Activated T-cell treated with anti-CD3 and anti-CD28 coated beads for 4 hours (primary cell): ENCODE measurements at places on chromosomes 5 and 9.

- no peak for DNase-seq
These were observed 752 bp downstream of the CCNJL start for GRCh38 chr5:160311491-160312133.

DNA sequence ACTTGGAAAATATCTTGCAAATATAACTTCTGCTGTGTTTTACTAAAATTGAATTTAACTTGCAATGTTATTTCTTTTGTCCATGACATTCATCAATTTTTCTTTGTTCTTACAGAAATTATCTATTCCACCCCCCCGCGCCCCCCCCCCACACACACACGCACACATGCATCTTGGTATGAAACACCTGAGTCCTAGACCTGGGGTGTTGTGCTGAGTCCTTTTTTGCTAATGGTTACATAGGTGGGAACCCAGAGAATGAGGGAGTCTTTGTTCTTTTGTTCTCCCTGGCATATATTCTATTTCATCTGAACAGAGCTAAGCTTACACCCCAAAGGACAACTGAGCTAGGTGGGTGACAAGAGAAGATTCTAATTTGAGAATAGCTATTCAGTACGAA lies 308.9 kb downstream of the CWC27 start:
- DNase-seq: no peak

GRCh38 chr5:176181271-176181855 lies 56.9 kb upstream of the SIMC1 start:
- DNase-seq: no peak

DNA sequence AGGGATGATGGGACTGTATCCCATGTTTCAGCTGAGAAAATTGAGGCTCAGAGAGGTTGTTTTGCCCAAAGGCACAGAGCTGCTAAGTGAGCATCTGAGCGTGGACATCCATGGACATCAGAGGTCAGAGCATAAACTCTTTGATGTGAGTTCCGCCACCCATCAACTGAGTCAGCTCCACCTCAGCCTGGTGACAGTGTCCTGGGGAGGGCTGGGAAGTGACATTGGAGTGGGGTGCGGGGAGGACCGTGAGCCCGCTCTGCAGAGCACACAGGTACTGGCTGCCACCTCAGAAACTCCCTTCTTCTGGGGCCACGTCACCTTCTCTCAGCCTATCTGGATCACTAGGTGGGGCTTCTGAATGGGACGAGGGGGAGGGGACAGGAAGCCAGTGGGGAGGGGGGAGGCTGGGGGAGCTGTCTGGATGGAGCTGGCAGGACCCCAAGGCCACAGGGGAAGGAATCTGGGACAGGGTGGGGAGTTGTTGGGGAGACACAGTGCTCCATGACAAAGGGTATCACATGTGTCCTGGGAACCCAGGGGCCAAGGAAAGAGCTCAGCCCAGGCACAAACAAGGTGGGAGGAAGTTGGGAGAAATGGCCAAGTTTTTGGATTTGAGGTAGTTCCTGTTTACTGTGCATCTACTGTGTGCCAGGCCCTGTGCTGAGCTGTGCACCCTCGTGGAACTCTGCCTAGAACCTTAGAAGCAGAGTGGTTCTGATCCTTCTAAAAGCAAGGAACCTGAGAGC lies 2.5 kb downstream of the LAMC3 start:
- DNase-seq: no peak

GRCh38 chr9:78386773-78387172 lies 89.8 kb downstream of the PSAT1 start:
- DNase-seq: no peak

GRCh38 chr9:128323212-128323730 lies 632 bp downstream of the COQ4 start:
- DNase-seq: peak; percentile 39

- no peak for DNase-seq
These were observed 44.5 kb upstream of the DPYSL3 start for GRCh38 chr5:147554261-147554817.

DNA sequence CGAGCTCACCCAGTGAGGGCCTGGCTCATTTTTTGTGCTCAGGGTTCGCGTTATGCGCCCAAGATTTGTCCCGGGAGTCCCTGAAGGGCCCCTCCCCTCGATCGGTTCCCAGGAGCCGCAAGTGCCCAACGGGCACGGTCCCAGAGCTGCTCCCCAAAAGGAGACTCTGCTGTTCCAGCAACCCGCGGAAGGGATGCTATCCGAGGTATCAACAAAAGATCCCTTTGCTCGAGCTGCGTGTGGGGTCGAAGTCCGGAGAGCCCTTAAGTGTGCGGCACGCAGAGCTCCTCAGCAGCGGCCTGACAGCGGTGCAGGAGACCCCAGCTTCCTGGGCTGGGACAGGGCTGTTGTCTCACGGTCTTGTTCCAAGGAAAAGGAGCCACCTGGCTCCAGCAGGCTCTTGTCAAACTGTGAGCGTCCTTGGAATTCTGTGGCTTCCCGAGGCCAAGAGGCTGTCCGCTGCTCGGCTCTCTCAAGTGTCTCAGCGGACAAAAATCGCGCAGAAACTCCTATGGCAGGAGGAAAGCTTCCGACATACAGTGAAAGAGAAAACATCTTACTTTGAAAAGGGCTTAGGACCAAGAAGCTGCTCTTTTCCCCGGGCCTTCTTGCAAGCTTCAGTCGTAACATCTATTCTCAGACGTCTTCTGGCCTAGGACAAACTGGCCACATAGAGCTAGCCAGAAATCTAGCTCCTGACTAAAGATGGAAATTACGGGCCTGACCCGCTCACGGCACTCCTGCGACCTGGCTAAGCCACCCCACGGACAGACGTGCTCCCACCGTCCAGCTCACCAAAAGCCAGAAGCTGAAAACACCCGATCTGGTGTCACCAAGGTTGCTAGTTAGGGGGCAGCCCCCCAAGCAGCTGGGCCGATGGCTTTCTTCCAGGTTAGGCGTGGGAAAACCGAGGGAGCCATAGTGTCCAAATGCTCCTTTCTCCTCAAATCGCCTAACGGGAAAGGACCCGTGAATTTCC lies 2.6 kb upstream of the FOXB2 start:
- DNase-seq: no peak

DNA sequence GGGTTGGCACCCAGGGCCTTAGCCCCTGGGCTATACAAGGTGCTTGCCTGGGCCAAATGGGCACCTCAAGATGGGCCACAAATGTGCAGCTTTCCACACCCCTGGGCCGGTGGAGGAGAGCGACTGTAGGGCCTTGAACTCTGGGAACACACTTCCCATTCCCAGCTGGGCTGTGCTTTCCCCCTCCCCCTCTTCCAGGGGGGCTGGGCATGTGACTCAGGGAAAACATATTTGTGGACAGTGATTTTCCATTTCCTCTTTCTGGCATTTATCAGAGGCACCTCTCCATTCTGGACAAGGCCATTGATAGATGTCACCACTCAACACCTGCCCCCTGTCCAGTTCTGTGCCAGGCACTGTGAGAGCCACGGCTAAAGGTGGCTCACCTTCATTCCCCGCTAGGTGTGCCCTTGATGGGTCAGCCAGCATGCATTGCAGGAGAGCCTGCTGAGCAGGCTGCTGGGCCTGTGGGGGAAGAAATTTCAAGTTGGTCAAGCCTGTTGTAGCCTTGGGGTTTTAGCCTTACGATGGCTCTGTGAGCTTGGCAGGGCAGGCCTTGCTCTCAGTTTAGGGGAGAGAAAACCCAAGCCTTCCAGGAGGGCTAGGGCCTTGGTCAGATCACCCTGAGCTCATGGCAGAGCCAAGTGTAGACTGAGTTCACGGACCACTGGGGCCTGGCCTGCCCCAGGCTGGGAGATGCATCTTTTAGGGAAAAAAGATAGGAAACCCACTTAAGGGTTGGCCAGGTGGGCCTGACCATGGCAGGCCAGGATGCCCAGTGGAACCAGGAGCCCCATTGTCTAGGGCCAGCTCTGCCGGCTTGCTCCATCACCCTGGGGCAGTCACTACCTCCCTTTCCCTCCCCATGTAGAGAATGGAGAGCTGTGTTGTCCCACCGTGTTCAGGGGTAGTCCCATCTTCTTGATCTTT lies 113.9 kb downstream of the DAB2IP start:
- DNase-seq: no peak
